DMS79 treated with DMSO at 0.1 percent for 48 hours (cell line): ENCODE measurements at places on chromosomes 7 and 10.

DNA sequence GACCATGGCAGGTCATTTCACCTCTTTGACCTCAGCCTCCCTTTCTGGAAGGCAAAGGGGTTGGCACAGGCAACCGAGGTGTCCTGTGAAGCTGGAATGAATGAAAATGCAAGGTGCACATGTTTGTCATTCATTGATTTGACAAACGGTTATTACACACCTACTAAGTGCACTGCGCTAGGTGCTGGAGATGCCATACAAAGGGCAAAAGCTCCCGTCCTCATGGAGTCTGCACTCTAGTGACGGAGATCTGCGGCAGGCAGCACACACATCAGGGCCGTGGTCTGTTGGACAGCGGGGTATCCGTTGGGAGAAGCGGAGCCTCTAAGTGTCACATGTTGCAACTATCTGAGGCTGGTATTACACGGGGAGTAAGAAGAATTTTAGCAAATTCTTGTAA is 44.2 kb downstream of the PRF1 start:
- no peak for DNase-seq

DNA sequence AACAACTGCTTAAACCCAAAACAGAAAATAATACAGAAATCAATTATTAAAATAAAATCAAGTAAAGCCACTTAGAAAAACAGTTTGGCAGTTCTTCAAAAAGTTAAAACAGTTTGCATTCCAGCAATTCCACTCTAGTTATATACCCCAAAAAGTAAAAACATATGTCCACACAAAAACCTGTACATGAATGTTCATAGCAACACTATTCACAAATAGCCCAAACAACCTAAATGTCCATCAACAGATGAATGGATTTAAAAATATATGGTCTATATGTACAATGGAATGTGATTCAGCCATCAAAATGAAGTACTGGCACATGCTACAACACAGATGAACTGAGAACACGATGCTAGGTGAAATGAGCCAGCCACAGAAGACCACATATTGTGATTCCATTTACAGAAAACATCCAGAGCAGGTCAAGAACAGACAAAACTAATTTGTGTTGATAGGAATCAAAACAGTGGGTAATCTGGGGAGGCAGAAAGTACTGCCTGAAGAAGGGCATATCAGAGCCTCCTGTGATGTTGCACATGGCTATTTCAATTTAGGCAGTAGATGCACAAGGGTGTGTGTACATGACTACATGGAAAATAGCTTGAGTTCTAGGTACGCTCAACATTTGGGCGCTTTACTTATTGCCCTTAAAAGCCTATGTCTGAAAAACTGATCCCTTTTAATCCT is 66.3 kb downstream of the CYTH3 start:
- DNase-seq, result no peak

- no peak for DNase-seq
These were observed 18.7 kb downstream of the PKD2L1 start for GRCh38 chr10:100311298-100311697.

DNA sequence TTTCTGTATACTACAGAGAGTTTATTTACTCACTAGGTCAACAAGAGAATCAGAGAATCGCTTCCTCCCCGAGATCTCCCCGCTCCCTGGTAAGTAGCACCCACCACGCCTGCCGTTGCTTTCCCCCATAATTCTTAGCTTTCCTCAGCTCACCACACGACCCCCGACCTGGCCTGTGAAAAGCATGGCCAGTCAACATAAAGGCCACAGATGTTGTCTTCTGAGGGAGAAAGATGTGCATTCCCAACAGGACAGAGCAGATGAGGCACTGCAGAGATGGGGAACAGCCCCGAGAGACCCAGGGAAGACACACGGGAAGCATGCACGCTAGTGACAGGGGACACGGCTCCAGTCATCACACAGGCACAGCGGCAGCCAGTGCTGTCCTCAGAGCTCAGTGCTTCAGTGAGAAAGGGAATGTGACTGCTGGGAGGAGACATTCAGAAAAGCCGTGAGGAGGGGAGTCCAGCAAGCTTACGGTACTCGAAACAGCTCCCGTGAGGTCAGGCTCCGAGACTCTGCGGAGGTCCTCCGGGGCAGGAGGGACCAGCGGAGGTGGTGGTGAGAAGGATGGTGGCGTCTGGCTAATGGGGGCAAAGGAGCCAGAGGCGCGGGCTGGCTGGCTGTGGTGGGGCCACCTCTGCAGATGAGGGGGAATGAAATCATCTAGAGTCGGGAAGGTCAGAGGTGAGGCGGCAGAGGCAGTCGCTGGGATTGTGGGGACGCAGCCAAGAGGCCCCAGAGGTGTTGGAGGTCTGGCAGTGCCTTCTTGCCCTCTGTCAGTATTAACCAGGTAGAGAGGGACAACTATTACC is 123.4 kb upstream of the PDLIM1 start:
- no peak for DNase-seq

DNA sequence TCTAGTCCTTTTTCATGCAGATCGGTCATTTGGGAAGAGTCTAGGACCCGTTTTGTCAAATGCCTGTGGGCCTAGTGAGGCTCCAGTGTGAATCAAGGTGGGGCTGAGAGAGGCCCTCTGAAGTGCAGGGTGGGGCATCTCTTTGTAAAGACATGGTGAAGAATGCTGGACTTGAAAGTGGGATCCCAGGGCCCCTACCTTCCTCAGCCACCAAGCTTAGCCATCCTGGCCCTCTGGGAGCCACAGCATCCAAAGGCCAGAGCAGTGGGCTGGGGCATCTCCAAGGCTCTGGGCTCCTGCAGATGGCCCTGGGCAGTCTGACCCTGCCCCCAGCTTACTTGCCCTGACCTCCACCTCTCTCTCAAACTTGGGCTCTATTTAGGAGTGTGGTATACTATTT is 78.5 kb downstream of the ADCY1 start:
- DNase-seq, result no peak

GRCh38 chr7:2011266-2012043 is 221.3 kb downstream of the MAD1L1 start:
- DNase-seq, result no peak

- no peak for DNase-seq
These were observed 26.0 kb downstream of the MRPS24 start for GRCh38 chr7:43843296-43843695.

DNA sequence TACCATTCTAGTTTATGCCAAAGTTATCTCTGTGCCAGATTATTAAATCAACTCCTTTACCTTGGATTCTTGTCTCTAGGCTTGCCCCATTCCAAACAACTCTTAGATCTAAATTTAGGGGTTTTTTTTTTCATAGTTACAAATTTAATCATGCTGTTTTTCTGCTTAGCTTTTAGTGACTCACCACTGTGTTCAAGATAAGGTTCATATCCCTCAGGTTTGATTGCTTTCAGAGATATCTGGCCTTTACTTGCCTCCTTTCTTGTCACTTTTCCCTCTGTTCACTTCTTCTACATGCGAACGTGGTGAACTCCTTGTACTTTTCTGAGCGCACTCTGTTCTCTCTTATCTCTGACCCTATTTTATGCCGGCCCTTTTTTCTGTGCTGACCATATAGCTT is 78.2 kb downstream of the VPS50 start:
- DNase-seq, result no peak

DNA sequence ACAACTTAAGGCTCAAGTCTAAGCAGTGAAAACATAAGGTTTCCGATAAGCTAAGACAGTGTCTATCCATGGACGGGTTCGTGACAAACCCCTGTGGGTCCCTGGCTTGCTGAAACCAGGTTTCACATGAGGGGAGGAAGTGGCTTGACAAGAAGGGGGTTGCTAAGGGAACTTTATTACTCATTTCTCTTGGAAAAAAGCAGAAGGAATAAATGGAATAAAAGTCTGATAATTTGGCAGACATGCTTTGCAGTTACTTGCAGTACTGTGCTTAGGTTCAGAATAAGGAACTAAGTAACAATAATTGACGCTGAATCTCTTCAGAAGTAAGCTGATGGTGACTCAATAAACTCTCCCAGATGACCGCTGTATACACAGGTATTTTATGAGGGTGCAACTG is 34.7 kb downstream of the RBM17 start:
- no peak for DNase-seq

DNA sequence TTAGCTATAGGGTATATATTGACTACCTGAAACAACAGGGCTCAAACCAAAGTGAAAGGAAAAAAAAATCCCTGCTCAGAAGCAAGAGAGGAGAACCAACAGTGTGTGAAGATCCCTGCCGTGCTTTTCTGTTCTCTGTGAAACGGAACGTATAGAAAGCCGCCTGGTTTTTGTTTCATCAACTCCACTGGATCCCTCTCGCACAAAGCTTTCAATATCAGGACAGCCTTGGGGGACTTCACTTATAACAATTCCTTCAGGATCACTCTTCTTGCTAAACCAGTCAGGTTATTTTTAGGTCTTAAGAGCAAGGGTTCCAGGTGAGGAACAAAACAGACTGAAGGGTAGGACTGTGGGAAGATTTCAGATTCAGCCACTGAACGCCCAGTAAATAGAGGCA is 151.1 kb upstream of the CACNA2D1 start:
- DNase-seq, result peak; percentile 73

DNA sequence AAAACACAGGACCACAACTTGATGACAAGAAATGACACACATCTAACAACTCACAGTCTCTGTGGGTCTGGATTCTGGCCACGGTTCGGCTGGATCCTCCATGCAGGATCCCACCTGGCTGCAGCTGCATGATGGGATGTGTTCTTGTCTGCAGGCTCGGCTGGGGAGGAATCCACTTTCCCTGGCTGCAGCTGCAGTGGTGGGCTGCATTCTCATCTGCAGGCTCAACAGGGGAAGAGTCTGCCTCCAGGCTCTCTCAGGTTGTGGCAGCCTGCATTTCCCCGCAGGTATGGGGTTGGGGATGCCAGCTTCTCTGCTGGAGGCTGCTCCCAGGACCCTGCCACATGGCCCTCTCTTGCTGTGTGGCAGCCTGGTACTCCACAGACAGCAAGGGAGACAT is 64.9 kb downstream of the MICALL2 start:
- DNase-seq, result no peak

DNA sequence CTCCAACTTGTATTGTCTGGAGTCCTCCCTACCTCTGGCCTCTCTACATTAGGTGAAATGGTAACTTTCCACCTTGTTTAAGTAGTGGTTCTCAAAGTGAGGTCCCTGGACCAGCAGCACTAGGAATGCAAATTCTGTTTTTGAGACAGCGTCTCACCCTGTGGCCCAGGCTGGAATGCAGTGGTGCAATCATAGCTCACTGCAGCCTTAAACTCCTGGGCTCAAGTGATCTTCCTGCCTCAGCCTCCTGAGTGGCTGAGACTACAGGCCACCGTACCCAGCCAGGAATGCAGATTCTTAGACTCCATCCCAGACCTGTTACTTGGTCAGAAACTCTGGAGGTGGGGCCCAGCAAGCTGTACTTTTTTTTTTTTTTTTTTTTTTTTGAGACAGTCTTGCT is 6.8 kb upstream of the TBL2 start:
- no peak for DNase-seq

DNA sequence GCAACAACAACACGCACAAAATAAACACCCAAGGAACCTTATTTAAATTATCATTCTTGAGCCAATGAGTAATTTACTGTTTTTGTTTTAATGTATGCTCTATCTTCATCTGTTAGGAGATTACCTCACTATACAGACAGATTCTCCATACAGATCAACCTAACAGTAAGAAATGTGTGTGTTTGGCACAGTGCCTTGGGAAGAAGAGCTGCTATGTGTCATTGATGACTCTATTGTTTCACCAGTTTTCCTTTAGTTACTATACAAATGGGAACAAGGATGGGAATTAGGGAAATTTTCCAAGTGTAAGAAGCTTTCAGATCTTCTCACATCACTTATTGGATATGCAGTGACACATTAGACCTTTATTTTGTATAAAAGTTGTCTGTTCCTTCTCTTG is 640.3 kb downstream of the NRG3 start:
- no peak for DNase-seq

DNA sequence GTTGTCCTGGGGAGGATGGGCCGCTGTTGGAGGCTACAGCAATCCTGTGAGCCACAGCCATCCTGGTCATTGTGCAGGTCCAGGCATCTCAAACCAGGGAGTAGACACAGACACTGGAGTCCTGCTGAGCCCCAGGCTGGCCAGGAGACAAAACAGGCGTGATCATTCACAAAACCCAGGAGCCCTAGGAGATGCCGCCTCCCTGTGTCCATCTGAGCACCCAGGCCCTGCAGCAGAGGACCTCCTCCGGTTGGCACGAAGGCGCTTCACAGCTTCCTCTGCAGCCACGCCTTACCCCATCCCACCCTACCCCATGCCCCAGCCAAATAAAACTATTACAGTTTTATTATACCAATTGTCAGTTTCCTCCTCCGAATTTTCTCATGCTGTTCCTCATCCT is 183.6 kb downstream of the PLXNA4 start:
- no peak for DNase-seq

DNA sequence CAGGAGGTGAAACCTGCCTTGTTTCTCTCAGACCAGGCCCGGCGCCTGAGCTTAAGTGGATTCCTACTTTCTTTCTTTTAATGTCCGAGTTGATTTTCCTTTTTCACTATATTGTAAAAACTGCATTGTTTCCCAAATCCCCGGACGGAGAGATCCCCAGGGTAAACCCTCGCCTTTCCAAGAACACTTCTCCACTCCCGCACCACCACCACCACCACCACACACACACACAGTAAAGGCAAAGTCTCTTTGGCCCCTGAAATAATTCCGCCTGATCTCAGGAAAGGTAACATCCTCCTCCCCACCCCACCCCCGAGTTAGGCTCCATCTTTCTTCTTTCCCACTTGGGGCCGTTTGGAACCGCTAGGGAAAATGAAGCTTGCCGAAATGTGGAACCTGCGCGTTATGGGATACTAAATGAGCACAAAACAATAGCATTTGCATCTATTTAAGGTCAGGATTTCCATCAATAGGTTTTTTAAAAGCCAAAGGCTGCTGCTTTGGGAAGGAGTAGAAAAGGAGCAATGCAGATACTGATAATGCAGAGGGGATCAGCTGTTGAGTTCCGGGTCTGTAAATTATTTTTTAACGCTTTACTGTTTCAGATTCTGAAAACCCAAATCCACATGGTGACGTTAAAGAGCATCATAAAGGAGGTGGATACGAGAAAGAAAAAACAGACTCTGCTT is 2.5 kb downstream of the HPSE2 start:
- DNase-seq, result no peak

GRCh38 chr7:37095122-37095521 is 353.5 kb downstream of the ELMO1 start:
- no peak for DNase-seq

GRCh38 chr7:93728292-93728691 is 153.8 kb upstream of the CALCR start:
- no peak for DNase-seq

- DNase-seq, result no peak
These were observed 313.1 kb downstream of the SKIDA1 start for GRCh38 chr10:21212348-21212747.

- no peak for DNase-seq
These were observed 11.6 kb upstream of the ADAMTS14 start for GRCh38 chr10:70660722-70661121.

- DNase-seq, result no peak
These were observed 68.6 kb downstream of the NOC3L start for GRCh38 chr10:94294168-94294567.

GRCh38 chr10:35700487-35700882 is 58.4 kb upstream of the FZD8 start:
- no peak for DNase-seq

GRCh38 chr7:39811161-39811614 is 138.9 kb upstream of the CDK13 start:
- peak; percentile 11 for DNase-seq

- no peak for DNase-seq
These were observed 2.2 kb downstream of the GSAP start for GRCh38 chr7:77413861-77414424.

- DNase-seq, result no peak
These were observed 31.7 kb downstream of the ZNF775 start for GRCh38 chr7:150410680-150411346.
